ENCODE measurements at places on chromosomes 6 and 20.

GRCh38 chr6:13261464-13261994, 66.8 kb downstream of the TBC1D7 start:
- no peak for DNase-seq

DNA sequence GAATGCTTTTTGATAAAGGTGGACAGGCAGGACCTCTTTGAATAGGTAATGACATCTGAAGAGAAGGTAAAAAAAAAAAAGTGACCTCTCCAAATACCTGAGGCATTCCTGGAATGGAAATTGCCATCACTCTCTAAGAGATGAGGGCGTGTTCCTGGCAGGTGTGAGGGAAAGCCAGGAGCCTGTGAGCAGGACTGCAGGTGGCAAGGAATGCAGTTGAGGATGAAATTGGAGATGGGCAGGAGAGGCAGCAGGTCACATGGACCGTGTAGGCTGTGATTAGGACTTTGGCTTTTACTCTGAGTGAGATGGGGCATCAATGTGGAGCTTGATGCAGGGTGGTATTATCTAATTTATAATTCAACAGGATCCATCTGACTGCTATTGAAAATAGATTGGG, 227.4 kb downstream of the LRFN2 start:
- no peak for DNase-seq

DNA sequence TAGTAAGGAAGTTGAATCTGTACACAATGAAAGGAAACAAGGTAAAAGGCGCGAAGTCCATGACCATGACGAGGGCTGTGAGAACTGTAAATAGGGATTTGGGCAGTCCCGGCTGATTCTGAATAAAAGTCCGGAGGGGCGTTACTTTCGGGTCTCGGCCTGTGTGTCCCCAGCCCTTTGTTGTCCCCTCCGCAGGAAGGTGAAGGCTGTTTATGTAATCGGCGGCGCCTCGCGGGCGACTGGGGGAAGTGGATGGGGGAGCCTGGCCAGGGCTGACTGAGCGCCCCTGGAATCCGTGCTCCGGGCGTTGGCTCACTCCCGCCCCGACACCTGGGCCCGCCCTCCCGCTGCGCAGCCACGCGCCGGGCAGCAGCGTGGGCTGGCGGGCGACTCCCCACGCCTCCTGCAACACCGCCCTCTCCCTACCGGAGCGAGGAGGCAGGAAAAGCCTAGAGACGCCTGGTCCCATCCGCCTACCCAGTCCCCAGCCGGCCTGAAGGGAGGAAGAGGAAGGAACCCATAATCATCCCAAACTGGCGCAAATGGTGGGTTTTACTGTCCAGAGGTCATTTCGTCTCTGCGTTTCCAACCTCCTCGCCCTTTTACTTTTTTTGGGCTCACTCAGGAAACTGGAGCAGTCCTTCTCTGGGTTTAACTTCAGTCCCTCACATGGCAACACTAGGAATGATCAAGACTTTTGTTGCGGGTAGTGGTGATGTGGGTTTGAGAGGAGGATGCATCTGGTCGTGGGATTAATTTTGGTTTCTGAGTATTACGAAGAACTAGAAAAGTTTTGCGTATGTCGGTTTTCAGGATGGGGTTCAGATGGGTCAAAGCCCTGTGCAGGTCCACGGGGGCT, 12.1 kb downstream of the TRIM31 start:
- peak; percentile 36 for DNase-seq

GRCh38 chr6:122484760-122485159, 13.2 kb upstream of the SERINC1 start:
- DNase-seq: no peak

GRCh38 chr6:129248946-129249345, 366.0 kb downstream of the LAMA2 start:
- DNase-seq: no peak

GRCh38 chr20:20736303-20736702, 23.9 kb upstream of the RALGAPA2 start:
- no peak for DNase-seq

GRCh38 chr6:98156580-98156979, 677.8 kb upstream of the POU3F2 start:
- DNase-seq: no peak

DNA sequence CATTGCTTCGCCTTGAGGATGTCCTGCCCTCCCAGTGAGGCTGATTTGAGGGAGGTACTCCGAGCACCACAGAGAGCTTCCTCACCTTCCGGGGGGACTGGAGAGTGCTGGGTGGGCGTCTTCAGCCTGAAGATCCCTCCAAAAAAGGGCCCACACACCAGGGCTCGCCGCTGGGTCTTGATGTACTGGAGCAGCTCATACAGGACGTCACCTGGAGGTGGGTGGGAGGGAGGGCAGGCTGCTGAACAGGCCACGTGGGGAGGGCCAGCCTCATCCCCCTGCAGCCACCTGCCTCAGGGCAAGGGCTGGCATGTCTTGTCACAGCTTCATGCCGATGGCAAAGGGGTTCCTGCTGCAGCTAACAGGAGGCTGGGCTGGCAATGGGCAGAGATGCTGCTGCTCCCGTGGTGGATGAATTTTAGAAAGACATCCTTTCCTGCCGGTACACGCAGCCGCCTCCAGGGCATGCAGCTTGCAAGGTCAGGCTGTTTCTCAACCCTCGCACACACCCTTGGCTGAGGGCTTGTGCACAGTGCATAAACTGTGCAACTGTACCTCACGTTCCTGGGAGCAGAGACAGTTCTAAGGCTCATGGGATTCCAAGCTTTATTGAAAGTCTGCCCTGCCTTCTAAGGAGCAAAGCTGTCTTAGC, 14.0 kb downstream of the ETV7 start:
- no peak for DNase-seq

DNA sequence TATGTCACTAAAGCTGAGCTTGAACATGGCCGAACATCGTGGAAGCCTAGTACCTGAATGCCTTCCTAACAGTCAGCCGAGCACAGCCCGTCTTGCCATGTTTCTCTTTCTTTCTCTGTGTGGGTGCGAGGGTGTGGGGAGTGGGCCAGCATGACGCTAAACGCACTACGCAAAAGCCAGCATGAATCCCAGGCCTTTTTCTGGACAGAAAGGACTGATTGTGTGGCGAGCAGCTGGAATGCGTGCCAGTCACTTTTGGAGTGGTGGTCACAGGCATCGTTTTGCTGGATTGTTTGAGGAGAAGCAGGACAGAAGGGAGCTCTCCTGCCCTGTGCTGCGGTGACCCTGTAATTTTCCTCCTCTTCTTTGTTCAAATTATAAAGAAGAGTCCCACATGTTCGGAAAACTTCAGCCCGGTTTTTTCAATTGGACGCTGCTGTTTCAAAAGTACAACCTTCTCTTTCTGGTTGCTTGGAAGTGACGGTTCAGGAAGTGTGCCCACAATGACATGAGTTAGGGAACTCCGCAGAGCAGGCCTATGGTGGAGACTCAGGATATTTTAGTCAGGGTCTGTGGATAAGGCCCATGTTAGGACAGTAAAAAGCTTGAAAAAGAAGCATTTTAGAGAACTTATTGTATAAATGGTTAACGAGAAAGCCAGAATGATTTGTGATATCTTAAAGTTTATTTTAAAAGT, 54.3 kb downstream of the PDE7B start:
- no peak for DNase-seq

DNA sequence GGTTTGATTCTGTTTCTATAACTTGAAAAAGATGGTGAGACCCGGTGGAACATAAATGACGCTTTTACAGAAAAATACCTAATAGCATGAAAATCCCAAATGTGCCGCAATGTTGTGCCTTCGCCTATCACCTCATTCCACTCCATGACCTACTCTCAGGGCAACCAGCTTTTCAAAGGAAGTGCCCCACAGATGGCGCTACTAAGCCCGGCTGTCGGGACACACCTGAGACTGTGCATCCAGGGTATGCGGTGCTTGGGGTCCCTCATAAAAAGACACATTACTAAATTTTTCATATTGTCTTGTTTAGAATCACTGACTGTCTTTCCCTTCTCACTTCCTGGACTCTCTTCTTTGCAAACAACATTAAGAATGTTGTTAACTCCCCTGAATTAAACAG, 145.5 kb upstream of the RPS6KA2 start:
- DNase-seq: peak; percentile 20

- DNase-seq: no peak
Measured at GRCh38 chr6:35209622-35210247, 4.0 kb upstream of the SCUBE3 start.

GRCh38 chr6:27772261-27773001, 139.8 kb downstream of the OR2B2 start:
- DNase-seq: peak; percentile 94

DNA sequence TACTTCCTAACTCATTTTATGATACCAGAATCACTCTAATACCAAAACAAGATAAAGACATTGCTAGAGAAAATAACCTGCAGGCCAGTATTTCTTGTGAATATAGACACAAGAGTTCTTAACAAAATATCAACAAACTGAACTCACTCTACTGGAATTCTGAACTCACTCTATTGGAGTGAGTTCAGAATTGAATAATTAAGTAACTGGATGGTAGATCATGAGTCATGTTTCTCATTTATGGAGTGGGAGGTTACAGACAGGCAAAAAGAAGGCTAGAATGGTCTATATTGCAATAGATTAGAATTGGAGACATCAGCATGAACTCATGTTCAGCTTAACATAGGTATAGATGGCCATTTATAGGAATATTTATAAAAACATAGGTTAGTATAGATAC, 26.6 kb upstream of the C6orf58 start:
- no peak for DNase-seq

All from activated CD4-positive, alpha-beta T cell treated with anti-CD3 and anti-CD28 coated beads for 36 hours (primary cell).